ENCODE measurements at places on chromosomes 12 and 14. TPM values are rescaled to one million over a fixed set of nuclear protein-coding genes. Genes with fewer than 3 reads are reported as not detected.

GRCh38 chr14:33323979-33324378, 385.3 kb downstream of the NPAS3 start:
- DNase-seq = no peak

MUCL1 gene
- total RNA-seq = not detected

TAS2R13 gene
- total RNA-seq = 0.29 TPM

DNA sequence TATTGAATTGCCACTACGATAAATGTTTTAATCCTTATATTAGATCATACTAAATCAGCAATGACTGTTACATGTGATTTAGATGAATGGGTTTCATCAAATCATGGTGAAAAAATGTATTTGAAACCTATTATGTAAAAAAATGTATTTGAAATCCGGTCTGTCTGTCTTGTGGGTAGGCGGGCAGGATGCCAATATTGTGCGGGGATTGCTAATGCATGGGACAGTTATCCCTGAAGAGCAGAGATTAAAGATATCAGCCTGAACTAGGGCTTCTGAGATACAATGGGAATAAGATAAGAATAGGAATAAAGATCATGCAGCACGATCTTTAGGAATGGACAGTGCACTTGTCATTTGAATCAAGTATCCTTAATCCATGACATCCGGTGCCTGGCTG, 134.0 kb downstream of the PRKCH start:
- no peak for DNase-seq

RASSF9 gene
- 3.8 TPM for total RNA-seq

DNA sequence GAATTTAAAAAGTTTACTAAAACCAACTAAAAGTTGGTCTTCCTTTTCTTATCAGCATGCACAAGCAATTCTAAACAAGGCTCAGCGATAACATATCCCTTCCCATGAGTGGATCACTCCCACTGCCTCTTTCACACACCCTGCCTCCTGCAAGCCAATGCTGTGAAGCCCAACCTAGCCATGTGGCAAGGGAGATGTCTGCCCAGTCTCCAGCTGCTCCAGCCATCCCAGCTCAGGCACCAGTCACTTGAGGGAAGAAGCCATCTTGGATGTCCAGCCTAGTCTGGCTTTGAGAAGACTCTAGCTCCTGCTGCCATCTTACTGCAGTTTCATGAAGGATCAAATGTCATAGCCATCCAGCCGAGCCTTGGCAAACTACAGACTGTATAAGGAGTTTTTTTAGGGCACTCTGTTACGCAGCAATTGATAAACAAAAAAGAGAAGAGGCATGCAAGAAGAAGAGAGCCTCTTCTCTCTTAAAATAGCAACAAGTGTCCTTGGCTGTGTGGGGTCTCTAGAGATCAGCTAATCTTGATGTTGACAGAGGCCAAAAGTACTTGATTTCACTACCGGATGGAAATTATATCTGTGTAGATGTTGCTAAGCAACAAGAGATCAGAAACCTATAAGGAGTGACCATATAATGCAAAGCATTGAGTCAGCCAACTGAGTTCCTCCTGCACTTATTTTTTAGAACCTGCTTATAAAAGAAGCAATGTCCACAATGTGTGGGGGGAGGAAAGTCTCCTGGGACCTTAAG, 108.9 kb downstream of the PTCSC3 start:
- DNase-seq = no peak

- DNase-seq = no peak
Measured at GRCh38 chr12:91577586-91578539, 395.2 kb upstream of the DCN start.

- no peak for DNase-seq
Measured at GRCh38 chr14:90235179-90235976, 21.0 kb upstream of the PSMC1 start.

DNA sequence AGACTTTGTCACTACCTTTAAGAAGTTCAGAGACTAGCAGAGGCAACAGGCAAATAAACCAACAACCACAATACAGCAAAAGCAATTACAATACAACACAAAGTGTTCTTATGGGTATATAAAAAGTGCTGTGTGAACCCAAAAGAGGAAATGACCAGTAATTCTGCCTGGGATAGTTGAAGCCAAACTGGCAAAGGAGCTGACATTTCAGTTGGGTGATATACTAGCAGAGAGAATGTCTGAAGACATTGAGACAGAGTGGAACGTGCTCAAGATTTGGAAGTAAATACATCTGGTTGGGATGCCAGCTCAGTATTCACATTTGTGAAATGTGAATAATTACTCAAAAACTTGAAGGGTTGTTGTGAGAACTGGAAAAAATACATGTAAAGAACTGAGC, 80.6 kb upstream of the GTF2A1 start:
- DNase-seq = no peak
